Dorsolateral prefrontal cortex (tissue), 122 donors: ENCODE measurements at places on chromosomes 3 and 15. TPM values are rescaled to one million over a fixed set of nuclear protein-coding genes. Genes with fewer than 3 reads are reported as not detected.

The ECE2 gene
- total RNA-seq = 30.5 TPM

The GPR27 gene
- total RNA-seq = 17.1 TPM

The DLG1 gene
- 224 TPM for total RNA-seq

The PXYLP1 gene
- total RNA-seq = 39.6 TPM

The KIF15 gene
- total RNA-seq = 1.2 TPM

The RARRES1 gene
- total RNA-seq = 1.3 TPM

The CERS3 gene
- 1.3 TPM for total RNA-seq

The ANKUB1 gene
- not detected for total RNA-seq

The TGM5 gene
- 0.20 TPM for total RNA-seq

The ATP13A5 gene
- 2.7 TPM for total RNA-seq

The SCN5A gene
- total RNA-seq = 2.5 TPM

The OR5K2 gene
- not detected for total RNA-seq

The SAMD7 gene
- not detected for total RNA-seq

The TRH gene
- not detected for total RNA-seq

The MAP6D1 gene
- total RNA-seq = 59.5 TPM

The PIF1 gene
- total RNA-seq = 3.0 TPM

The PLIN1 gene
- 6.1 TPM for total RNA-seq

The MFSD1 gene
- total RNA-seq = 46.3 TPM
